ENCODE measurements at places on chromosomes 2 and 18.

- no peak for DNase-seq
Measured at GRCh38 chr2:207107131-207107530, 58.6 kb downstream of the KLF7 start.

DNA sequence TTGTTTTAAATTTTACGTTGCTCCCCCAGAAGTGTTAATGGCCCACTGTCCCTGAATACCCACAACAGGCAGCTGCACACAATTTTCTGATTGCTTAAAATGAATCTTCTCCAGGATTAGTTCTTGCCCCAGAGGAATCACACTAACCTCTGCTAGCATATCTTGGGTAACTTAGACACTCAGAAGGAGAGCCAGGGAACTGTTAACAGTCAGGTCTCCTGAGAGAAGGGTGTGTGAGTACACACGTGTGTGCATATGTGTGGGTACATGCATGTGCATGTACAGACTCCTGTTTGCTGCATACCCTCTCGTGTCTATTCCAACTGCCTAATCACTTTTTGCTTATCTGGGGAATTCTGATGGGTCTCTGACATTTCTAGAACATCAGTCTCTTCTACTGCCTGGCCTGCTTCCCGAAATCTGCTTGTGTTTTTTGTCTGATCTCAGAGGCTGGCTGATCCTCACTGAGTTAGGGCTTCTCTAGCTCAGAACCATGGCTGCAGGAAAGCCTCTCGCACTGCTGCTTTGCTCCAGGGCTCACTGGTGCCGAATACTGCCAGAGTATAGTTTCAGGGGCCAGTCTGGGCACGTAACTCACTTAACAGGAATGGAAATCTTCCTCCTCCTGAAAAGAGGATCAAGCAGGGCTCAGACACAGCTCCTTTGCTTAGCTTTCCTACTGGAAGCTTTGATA, 62.8 kb downstream of the PRELID3A start:
- DNase-seq = no peak

- no peak for DNase-seq
Measured at GRCh38 chr18:63317982-63318888, 1.3 kb downstream of the BCL2 start.

DNA sequence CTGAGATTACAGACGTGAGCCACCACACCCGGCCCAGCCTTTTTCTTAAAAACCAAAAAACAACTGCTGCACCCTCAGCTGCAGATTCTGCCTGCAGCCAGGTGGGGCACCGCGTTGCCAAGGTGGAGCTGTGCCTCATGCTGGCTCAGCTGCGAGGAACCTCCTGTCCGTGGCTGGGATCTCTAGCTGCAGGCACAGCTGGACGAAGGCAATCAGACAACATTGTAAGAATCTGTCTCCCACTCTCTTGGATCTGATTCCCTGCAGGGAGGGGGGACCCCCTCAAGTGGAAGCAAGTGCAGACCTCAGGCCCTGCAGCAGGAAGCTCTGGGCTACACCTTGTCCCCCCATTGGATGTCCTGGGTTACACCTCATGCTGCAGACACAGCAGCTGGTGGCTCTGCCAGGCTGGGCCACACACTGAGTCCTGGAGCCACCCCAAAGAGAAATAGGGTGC, 24.1 kb downstream of the CIDEA start:
- no peak for DNase-seq

GRCh38 chr2:30037016-30037415, 109.8 kb upstream of the YPEL5 start:
- no peak for DNase-seq

Data from SW 1271 (cell line).